NCI-H748 treated with DMSO at 0.1 percent for 48 hours (cell line): ENCODE measurements at places on chromosomes 7 and 10.

DNA sequence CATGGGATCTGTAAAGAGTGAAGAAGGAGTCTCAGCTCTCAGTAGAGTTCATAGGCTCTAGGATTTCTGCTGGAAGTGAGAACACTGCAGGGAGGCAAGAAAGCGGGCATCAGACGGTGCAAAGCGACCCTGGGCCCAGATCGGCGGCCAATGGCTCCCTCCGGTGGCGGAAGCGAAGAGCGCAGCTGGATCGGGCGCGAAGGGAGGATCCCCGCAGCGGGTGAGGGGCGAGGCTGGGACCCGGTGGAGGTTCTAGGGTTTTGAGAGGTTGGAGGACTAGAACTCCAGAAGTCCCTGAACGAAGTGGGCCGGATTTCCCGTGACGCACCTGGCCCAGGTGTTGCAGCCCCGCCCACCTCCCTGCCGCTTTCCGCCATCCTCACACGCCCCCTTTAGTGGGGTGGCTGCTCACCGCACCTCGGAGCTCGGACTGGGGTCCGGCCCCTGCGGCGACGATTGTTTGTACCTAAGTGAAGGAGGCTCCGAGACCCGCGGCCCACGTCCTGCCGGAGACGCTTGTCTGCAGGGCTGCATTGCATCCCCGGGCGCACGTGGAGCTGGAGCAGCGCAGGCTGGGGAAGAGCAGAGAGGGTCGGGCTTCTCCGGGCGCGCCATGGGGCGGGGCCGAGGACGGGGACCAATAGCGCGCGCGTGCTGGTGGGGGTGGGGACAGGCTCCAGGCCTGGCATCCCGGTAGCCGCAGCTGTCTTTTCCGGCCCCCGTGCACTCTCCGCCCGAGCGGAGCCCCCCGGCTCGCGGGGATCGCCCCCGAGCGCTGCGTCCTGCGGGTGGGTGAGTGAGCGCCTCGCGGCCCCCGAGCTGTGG lies at the start of gene SLC12A9:
Gene SLC12A9, plus strand, starts transcription at position 666 of the 825 bp plus-strand sequence. CDS start 1,485 bp downstream, outside the sequence.
- DNase-seq: peak; percentile 89

DNA sequence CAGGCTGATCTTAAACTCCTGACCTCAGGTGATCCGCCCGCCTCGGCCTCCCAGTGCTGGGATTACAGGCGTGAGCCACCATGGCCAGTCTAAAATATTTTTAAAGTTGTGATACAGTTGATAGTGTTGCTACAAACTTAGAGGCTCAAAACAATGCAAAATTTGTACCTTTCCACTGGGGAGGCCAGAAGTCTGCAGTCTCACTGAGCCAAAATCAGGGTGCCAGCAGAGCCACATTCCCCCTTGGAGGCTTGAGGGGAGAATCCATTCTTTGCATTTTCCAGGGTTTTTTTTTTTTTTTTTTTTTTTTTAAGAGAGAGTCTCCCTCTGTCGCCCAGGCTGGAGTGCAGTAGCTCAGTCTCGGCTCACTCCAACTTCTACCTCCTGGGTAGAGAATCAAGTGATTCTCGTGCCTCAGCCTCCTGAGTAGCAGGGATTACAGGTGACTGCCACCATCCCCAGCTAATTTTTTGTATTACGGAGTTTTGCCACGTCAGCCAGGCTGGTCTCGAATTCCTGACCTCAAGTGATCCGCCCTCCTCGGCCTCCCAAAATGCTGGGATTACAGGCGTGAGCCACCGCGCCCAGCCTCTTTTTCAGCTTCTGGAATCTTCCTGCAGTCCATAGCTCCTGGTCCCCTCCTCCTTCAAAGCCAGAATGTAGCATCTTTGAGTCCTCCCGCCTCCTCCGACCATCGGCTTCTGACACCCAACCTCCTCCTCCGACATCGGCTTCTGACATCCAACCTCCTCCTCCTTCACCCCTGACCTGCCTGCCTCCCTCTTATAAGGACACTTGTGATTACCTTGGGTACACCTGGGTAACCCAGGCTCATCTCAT lies 37.2 kb downstream of the KLRG2 start:
- DNase-seq: no peak

DNA sequence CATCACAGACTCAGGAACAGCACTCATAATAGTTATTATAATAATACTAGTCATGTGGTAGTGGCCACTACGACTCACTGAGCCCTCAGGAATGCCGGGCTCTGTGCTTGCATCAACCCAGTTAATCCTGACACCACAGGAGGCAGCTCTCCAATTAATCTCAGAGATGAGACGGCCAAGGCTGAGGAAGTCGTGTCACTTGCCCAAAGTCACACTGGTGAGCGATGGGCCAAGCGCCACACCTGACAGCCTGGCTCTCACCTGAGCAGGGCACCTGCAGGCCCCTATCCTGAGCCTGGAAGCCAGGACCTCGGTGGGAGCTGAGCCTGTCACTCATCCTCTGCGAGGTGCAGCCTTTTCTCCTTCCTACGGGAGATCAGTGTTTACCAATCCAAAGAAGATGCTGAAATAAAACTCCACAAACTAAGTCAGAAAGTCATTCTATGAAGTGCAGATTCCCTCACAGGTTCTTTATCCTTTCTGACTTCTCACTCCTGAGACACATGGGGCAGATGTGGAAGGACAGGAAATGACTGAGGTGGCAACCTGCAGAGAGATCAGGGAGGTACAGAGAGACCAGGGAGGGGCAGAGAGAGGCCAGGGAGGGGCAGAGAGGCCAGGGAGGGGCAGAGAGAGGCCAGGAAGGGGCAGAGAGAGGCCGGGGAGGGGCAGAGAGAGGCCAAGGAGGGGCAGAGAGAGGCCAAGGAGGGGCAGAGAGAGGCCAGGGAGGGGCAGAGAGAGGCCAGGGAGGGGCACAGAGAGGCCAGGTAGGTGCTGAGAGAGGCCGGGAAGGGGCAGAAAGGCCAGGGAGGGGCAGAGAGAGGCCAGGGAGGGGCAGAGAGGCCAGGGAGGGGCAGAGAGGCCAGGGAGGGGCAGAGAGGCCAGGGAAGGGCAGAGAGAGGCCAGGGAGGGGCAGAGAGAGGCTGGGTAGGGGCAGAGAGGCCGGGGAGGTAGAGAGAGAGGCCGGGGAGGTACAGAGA lies 38.5 kb downstream of the VIPR2 start:
- DNase-seq: no peak

- DNase-seq: no peak
Observed at GRCh38 chr7:44724276-44724675, 24.4 kb upstream of the ZMIZ2 start.

GRCh38 chr7:27112955-27113949 lies 10.8 kb upstream of the HOXA2 start:
- no peak for DNase-seq

GRCh38 chr7:156819733-156820295 lies 73.2 kb downstream of the LMBR1 start:
- no peak for DNase-seq

- DNase-seq: no peak
Observed at GRCh38 chr7:28201131-28201530, 20.5 kb upstream of the JAZF1 start.

GRCh38 chr10:4120096-4120853 lies 335.3 kb upstream of the KLF6 start:
- no peak for DNase-seq

DNA sequence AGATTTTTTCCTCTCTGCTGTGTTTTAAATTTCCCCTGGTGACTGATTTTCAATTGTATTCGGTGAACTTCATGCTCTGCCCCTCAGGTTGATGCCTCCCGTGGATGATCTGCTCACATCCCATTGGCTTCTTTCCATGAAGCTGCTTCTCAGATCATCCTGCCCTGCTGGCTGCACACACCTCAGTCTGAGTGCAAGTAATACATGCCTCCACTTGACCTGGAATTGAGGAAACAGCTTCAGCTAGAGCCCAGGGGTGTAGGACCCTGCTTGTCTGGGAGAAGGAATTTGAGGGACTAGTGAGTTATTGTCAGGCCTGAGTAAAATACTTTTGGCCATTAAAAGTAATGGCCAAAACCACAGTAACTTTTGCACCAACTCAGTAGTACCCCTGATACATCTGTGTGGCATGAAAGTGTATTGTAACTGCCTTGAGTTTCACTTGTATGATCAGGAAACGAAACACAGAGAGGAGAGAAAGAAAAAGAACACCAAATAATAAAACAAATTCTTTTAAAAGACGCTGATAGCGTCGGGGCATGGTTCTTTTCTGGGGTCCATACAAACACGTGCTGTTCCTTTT lies 49.4 kb downstream of the SPAM1 start:
- DNase-seq: no peak

DNA sequence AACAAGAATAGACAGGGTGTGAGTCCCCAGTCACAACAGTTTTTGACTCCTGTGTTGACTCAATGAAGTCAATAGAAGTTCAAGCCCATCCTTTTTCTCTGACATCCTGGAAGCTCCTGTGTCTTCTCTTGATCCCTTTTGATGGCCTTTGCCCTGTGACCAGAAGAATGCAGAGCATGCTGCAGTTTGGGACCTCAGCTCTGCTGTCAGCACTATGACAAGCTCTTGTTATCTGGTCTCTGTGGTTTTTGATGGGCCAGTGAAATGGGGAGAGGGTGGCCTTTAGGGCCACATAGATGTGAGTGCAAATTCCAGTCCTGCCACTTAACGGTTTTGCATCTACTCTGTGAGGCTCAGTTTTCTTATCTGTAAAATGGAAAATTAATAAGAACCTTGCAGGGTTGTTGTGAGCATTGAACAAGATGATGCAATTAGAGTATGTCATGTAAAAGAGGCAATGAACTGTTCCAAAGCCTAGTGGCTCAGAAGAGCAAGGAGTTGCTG lies 102.4 kb upstream of the IKZF1 start:
- no peak for DNase-seq

DNA sequence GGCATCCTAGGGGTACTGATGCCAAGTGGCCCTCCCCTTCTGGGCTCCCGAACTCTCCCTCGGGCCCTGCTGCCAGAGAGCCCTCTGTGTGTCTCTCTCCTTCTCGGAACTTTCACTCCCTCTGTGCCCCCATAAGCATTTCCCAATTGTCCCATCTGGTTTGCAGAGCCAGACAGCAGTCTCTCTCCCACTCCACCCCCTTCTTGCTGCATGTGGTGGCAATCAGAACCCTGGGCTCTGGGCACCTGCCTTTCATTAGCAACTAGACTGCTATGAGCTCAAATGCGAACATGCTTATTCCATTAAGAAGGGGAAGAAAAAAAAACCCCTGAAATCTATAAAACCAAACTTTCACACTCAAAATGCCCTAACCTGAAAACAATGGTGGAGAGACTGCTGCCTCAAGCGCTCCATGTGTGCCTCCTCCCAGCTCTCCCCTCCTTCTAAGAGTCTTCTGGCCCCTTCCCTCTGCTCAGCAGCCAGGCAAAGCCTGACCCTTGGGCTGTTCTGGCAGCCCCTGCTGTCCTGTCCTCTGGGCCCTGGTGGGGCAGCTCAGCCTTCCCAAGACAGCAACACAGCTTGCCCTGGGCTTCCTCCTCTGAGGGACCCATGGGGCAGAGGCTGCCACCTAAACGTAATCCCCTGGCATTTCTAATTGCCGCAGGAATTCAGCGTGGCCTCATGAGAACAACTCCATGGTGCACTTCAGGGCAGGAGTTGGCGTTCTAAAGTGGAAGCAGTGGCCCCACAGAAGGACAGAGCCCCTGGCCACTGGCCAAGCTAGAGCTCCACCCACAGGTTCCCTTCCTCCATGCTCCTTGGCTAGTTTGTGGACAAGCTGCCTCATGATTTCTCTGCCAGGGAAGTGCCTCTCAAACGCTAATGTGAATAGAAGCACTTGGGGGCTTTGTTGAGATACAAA lies 415.4 kb downstream of the PLXNA4 start:
- no peak for DNase-seq

- no peak for DNase-seq
Observed at GRCh38 chr7:121544726-121545125, 148.6 kb upstream of the FAM3C start.

- no peak for DNase-seq
Observed at GRCh38 chr10:69086001-69086509, 1.8 kb upstream of the SRGN start.

DNA sequence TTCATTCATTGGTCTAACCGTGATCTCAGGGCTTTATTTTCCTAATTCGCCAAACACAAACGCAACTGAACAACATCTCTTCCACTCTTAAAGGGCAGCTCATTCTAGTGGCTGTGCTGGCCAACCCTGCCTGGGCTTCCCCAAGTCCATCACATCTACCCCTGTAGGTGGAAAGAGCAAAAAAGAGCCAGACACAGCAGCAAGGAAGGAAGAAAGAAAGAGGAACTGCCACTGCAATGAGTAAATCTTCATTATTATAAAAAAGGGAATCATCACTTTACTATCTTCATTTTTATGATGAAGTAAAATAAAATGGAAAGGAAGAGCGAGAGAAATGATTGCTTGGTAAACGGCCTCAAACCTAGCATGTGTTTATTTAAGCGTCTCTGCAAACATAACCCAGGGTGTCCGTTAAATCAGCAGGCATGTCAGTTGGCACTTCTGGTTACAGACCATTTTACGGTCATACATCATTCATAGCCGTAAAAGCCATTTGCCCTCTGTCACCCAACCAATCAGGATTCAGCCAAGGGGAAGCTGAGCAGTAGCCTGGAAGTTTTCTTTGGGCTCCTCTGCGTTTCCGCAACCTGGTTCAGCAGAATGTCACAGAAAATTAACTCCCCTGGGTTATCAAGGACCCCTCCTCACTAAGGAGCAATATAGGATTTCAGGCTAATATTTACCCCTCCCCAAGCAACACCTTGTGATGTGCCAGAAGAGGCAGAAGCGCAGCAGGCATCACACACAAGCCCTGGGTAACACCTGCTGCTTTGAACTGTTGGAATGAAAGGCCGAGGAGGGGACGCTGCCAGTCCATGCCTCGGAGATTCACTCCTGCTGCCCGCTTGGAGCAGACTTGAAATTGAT lies 234.0 kb downstream of the SNX10 start:
- DNase-seq: peak; percentile 95

DNA sequence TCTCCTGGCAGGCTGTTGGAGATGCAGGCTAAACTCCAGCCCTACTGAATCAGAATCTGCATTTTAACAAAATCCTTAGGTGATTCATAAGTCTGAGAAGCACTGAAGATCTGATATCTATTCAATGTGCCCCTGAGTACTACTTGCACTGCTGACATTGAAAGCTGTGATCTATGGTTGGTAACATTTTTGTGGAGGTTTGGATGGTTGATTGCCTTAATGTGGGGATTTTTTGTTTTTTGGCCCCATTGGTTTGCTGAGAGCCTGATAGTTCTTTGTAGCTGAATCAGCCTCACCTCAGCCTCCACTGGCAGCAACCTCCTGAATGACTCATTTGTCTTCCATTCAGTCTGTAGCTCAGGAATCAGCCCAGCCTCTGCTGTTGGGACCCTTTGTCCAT lies 14.7 kb upstream of the LRRN3 start:
- DNase-seq: no peak

DNA sequence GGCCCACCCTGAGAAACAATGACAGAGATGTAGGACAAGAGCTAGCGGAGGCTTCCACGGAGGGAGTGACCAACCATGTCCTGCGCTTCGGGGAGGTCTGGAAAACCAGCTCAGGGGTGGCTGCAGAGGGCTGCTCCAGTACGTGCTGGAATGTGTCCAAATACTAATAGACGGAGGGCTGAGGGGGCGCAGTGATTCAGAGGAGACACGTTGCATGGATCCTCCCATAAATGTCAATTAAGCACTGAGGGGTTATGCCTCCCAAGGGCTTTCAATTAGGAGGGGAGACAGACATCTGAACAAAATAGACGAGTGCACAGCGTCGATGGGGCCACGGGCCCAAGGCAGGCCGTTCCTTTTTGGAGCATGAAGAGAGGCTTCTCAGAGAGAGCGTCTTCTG lies 51.0 kb upstream of the NPS start:
- DNase-seq: no peak

- no peak for DNase-seq
Observed at GRCh38 chr7:4748231-4748681, 27.2 kb upstream of the AP5Z1 start.
